Stimulated activated CD4-positive, alpha-beta T cell treated with anti-CD3 and anti-CD28 coated beads, Interleukin-2, amount 100 ng/mL, for 48 hours (primary cell): ENCODE measurements at places on chromosomes 2 and 18.
A peak's percentile ranks its signal among the peaks of the same experiment; 100 is the strongest.

DNA sequence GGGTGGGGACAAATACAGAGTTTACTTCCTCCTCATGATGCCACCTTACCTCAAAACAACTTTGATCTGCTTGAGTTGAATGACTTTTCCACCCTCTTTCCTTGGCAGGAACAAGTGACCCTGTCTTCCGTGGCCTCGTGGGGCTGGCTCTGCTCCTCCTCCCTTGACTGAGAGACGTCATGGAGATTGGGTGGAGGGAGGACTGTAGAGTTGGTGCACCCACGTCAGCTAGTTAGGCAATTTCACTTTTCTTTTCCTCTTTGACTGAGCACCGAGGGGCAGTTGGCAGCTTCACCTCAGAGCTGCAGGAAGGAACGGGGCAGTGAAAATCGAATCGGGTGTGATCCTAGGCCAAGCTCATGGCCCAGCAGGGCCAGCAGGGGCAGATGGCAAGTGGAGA is at the start of gene SP140:
Gene SP140, plus strand, starts transcription at position 251 of the 400 bp plus-strand sequence. Its CDS starts 109 bp downstream, at position 360.
- peak; percentile 54 for DNase-seq

GRCh38 chr18:76765649-76766048 is 56.7 kb upstream of the ZNF236 start:
- DNase-seq = no peak

- no peak for DNase-seq
Observed at GRCh38 chr2:207122651-207123334, 43.0 kb downstream of the KLF7 start.

DNA sequence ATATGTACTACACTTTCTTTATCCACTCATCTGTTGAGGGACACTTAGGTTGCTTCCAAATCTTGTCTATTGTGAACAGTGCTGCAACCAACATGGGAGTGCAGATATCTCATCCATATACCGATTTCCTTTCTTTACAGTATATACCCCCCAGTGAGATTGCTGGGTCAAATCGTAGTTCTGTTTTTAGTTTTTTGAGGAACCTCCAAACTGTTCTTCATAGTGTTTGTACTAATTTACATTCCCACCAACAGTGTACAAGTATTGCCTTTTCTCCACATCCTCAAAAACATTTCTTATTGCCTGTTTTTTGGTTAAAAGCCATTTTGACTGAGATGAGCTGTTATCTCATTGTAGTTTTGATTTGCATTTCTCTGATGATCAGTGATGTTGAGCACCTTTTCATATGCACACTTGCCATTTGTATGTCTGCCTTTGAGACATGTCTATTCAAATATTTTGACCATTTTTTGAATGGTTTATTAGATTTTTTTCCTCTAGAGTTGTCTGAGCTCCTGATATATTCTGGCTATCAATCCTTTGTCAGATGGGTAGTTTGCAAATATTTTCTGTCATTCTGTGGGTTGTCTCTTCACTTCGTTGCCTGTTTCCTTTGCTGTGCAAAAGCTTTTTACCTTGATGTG is 12.2 kb downstream of the PLEK start:
- DNase-seq = no peak

DNA sequence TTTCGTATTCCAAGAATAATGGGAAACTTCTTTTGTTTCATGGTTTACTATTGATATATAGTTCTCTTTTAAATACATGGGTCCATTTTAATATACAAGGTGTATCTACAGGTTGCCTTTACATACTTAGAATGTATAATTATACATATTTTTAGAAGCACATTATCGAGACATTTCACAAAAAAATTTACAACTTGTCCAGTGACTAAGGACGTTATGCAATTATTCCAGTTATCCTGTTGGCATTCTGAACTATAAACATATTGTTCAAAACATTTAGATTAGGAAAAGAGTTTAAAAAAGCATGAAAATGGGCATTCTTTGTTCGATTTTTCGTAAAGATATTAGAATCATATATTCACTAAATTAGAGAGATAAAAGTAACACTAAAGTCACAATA is 344.6 kb upstream of the TMEFF2 start:
- DNase-seq = no peak

- DNase-seq = no peak
Observed at GRCh38 chr2:10304458-10305253, 2.0 kb downstream of the HPCAL1 start.

- no peak for DNase-seq
Observed at GRCh38 chr2:174740721-174741120, 23.6 kb downstream of the CHRNA1 start.
